ENCODE measurements at places on chromosomes 12 and 14. TPM values are rescaled to one million over a fixed set of nuclear protein-coding genes. Genes with fewer than 3 reads are reported as not detected.

Gene GARIN6
- not detected for total RNA-seq

Gene CD163
- total RNA-seq: 5.8 TPM

Gene TSPAN11
- 0.72 TPM for total RNA-seq

Gene IFNG
- not detected for total RNA-seq

Gene TPH2
- total RNA-seq: not detected

Gene SMCO2
- total RNA-seq: 0.76 TPM

Gene ADAM20
- 0.80 TPM for total RNA-seq

All from esophagus mucosa (tissue), 1 donor.